ENCODE measurements at places on chromosomes 5 and 9.
A peak's percentile ranks its signal among the peaks of the same experiment; 100 is the strongest.

DNA sequence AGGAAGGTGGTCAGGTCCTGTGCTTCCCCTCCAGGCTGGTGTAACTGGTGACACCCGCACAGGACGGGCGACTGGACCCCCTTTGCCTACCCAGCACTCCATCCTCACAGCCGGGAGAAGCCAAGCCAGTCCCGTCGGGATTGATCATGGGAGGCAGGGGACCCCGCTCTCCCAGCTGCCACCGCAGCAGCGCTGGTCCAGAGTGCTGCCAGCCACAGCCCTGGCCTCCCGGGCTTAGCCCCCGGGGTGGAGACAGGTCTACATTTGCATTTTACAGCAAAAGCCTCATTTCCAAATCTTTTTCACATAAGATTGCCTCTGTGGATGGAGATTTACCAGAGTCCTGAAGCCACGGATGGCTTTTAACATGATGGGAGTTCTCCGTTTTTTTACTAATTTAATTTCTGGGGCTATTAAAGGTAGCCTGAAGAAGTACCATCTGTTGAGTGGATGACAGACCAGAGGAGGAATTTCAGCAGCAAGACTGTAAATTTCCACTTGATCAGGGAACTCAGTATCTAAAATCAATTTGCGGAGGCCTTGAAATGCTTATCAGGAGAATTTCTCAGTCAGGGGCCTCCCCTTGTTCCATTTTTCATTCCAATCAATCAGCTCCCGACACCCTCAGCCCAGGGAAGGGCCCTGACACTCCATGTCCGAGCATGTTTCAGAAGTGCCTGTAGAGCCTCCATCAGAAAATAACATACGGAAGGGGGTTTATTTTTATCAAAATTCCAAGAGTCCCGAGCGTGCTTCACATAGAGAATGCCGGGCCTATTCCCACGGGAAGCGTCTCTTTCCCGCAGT lies 80.6 kb downstream of the OLFM1 start:
- no peak for DNase-seq

- no peak for DNase-seq
Measured at GRCh38 chr9:131672451-131672850, 67.4 kb downstream of the RAPGEF1 start.

GRCh38 chr5:161030229-161030628 lies 178.2 kb upstream of the ATP10B start:
- no peak for DNase-seq

- no peak for DNase-seq
Measured at GRCh38 chr9:76999261-76999660, 20.2 kb upstream of the FOXB2 start.

DNA sequence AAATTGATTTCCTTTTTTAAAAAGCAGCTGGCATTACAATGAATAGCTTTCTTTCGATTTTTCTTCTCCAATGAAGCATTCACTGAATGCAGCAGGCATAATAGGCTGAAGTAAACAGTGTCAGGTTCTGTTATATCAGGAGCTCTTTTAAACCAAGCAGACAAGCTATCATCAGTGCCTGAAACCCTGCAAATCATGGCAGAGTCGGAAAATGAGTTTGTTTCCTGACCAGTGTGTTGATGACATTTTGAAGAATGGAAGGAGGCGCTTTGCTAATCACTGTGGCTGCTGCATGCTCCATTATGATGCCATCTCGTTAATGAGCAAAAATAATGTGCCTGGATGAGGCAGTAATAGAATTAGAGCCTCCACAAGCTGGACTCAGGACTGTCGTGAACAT lies 284.5 kb downstream of the ZNF608 start:
- peak; percentile 89 for DNase-seq

GRCh38 chr9:103364753-103365152 lies 369.6 kb downstream of the CYLC2 start:
- DNase-seq: no peak

DNA sequence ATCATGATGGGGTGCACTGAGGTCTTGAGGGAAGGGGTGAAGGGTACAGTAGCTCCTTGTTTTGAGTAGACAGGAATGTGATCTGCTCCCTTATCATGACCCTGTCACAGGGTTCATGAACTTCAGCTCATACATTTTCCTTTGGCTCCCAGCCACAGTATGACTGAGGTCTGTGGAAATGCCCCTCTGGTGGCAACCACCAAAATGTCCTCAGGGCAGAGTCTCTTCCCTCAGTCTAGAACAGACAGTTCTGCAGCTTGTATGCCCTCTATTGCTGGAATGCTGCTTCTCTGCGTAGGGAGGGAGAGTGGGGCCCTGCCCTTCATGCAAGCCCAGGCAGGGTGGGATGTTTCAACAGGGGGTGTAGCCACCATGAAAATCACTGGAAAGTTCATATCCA lies 53.8 kb upstream of the SNCAIP start:
- DNase-seq: no peak

DNA sequence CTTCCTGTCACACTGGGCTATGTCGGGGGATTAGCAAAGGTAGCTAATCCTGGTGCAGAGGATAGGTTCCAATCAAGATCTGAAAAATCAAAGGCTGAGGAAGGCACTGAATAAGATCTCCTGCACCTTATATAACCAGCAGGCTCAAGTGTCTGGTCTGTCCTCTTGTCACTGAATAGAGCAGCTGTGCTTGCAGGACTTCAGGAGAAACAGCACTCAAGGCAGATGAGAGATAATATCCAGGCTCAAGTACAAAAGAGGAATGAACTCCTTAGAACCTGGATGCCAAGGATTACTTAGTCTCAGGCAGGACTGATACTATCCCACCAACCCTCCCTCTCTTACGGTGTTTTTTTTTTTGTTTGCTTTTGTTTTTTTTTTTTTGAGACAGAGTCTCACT lies 108.8 kb upstream of the LRRTM2 start:
- no peak for DNase-seq

DNA sequence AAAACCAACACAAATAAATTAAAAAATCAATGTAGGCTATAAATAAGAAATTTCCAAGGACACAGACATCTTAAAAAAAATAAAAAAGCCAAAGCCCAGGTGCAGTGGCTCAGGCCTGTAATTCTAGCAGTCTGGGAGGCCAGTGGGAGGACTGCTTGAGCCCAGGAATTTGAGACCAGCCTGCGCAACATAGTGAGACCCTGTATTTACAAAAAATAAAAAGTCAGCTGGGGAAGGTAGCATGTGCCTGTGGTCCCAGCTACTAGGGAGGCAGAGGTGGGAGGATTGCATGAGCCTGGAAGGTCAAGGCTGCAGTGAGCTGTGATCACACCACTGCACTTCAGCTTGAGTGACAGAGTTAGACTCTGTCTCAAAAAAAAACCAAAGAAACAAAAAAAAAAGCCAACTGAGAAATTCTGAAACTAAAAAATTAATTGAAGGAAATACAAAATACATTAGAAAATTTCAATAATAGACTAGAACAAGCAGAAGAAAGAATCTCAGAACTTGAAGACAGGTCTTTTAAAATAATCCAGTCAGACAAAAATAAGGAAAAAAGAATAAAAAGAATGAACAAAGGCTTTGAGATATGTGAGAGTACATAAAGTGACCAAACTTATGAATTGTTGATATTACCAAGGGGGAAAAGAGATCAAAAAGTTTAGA lies 149.5 kb upstream of the PANK3 start:
- DNase-seq: no peak

- no peak for DNase-seq
Measured at GRCh38 chr9:2209400-2209799, 194.3 kb downstream of the SMARCA2 start.

DNA sequence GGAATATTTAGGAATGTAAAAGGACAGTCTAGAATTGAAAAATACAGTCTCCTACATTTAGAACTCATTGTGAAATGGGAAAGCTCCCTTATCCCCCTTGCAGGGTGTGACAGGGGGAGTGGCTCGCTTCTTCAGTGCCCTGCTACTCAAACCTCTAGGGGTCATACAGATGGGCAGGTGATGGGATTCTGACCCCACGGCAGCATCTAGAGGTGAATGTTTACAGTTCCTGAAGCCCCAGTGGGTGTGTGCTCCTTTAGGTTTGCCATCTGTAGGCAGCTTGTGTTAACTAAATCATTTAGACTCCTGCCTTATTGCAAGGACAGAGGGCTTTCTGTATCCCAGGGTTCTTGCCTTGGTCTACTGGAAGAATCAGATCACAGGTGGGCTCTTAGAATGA lies 271.0 kb upstream of the MPDZ start:
- no peak for DNase-seq

DNA sequence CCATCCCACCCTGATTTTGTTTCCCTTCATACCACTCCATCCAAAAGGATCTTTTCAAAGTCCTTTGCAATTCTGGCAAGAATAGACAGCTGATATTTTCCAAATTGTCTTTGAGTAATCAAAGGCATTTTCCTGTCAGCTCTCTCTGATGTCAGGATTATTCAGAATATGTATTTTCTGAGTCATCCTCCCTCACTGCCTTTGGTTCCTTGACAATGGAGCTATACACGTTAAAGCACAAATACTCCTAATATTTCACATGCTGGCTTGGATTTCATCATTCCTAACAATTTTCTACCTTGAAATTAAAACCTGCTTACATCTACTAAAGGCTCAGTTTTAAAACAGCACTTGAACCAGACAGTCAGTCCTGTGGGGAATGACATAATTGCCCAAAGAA lies 379.4 kb downstream of the GADD45G start:
- no peak for DNase-seq

- DNase-seq: no peak
Measured at GRCh38 chr9:607417-607816, 234.1 kb upstream of the DMRT1 start.

GRCh38 chr5:122376250-122376649 lies 64.2 kb downstream of the SNCAIP start:
- no peak for DNase-seq

DNA sequence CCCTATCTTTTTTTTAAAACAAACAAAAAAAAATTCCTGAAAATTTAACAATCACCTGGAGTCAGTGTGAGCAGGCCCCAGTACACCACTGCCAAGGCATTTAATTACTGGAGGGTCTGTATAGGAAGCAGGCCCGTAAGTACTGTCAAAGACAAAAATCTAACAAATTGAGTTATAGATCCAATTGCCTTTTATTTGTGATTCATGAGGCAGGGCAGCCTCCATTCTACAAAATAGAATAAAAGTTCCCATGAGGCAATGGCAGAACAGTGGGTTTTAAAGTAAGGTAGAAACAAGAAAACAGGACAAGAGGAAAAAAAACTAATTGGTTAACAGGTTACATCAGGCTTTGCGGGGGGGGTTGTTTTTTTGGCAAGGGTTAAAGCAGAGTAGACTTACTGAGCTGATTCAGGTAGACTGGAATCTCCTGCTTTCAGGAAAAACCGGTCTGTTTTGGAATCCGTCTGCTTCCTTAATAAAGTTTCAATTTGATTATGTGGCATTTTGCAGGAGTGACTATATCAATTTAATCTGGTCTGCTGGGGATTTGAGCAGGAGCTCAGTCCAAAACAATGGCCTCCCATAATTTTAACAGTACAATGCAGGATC lies 48.9 kb downstream of the AUH start:
- DNase-seq: no peak

GRCh38 chr9:23073136-23073535 lies 626.5 kb downstream of the DMRTA1 start:
- DNase-seq: no peak

DNA sequence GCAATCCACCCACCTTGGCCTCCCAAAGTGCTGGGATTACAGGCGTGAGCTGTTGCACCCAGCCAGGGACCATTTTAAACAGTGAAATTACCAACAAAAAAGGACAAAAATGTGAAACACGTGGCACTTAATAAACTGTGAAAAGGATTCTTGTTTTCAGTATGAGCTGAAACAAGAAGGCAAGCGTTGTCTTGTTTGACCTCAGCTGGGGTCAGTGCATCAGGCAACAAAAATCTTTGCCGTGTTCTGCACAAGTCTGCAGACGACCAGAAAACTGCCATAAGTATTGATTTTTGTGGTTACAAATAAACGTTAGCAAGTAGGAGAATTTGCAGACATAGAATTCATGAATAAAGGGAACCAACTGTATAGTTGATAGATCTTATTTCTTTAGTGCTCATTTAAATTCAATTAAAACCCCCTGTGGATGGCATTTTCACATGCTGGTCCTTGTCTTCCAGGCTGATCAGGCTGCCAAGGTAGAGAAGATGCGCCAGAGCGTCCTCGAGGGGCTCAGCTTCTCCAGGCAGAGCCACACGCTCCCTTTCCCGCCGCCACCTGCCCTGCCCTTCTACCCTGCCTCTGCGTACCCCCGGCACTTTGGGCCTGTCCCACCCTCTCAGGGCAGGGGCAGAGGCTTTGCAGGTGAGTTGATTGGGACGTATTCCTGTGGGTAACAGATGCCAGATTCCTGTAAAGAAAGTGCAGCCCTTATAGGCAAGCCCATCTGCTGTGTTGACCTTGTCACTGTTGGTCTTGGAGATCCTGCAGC lies 18.8 kb upstream of the PHF2 start:
- no peak for DNase-seq
